Sigmoid colon (tissue), 7 donors: ENCODE measurements at places on chromosomes 3 and 15. TPM values are rescaled to one million over a fixed set of nuclear protein-coding genes. Genes with fewer than 3 reads are reported as not detected.

LRRC31 gene
- total RNA-seq: not detected

GRAMD1C gene
- 0.82 TPM for total RNA-seq

KLF15 gene
- total RNA-seq: 30.1 TPM

DLL4 gene
- 4.3 TPM for total RNA-seq

APOD gene
- total RNA-seq: 160 TPM

UQCC5 gene
- total RNA-seq: 0.54 TPM

ITPKA gene
- total RNA-seq: 1.4 TPM

P2RY13 gene
- total RNA-seq: 0.81 TPM

GRCh38 chr15:65081758-65082157 is 5.2 kb downstream of the KBTBD13 start:
- no peaks in the 10 kb centered on the region for H3K36me3 ChIP-seq
- H3K27ac ChIP-seq: peak overlapping the region; percentile 10
- no peaks in the 10 kb centered on the region for H3K27me3 ChIP-seq
- peaks cover 67% of the 10 kb centered on the region for H3K4me1 ChIP-seq
- no peak overlapping the region for H3K4me3 ChIP-seq

DNA sequence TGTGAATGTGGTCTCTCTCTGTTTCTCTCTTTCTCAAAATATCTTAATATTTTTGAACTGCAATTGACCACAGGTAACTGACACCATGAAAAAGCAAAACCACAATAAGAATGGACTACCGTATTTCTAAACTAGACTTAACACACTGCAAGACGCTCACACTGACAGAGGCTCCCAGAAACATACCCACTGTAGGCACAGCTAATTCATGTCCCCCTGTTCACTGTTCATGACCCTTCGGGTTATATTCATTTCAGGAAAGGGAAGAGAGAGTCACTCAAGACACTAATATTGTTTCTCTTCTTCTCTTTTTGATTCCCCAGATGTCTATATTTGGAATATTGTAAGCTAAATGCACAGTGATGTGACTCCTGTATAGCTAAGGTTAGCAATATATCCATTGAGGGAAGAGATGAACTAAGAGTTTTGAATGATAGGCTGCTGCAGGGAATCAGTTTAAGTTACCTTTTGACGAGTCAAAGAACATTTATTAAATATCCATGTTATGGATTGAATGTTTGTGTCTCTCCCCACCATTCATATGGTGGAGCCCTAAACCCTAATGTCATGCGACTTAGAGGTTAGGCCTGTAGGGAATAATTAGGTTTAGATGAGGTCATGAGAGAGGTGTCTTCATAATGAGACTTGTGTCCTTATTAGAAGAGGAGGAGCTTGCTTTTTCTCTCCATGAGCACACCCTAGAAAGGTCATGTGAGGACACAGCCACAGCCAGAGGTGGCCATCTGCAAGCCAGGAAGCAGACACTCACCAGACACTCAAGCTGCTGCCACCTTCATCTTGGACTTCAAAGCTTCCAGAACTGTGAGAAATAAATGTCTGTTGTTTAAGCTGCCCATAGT is 216.6 kb upstream of the GRM7 start:
- no peaks in the 10 kb centered on the region for H3K36me3 ChIP-seq
- no peaks in the 10 kb centered on the region for H3K27me3 ChIP-seq
- H3K4me3 ChIP-seq: no peak overlapping the region
- H3K27ac ChIP-seq: no peak overlapping the region
- no peaks in the 10 kb centered on the region for H3K4me1 ChIP-seq
- DNase-seq: no peak

DNA sequence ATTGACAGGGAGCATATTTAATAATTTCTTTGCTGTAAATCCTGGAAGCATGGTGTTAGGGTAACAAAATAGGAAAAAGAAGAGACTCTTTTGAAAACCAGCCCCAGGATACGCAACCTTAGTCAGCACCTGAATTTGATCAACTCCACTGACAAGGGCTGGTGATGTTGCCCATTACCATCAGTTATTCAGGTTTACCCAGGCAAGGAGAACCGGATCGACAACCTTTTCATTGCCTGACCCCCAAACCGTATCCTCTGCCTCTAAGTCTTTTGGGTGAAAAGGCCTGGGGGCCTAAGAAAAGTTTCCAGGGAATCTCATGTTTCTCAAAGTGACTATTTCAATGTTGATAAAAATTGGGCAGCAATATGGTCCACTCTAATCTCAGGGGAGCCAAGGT is 313.3 kb downstream of the KBTBD8 start:
- DNase-seq: no peak
- no peak overlapping the region for H3K4me3 ChIP-seq
- H3K36me3 ChIP-seq: no peaks in the 10 kb centered on the region
- H3K27ac ChIP-seq: no peak overlapping the region

GRCh38 chr3:37040231-37040630 is 46.9 kb downstream of the MLH1 start:
- no peaks in the 10 kb centered on the region for H3K27me3 ChIP-seq
- peaks cover 28% of the 10 kb centered on the region for H3K36me3 ChIP-seq
- DNase-seq: no peak
- H3K4me1 ChIP-seq: no peaks in the 10 kb centered on the region
- no peak overlapping the region for H3K4me3 ChIP-seq

GRCh38 chr15:75151214-75152128 is 50.2 kb upstream of the C15orf39 start:
- no peak overlapping the region for H3K4me3 ChIP-seq
- H3K4me1 ChIP-seq: no peaks in the 10 kb centered on the region
- DNase-seq: no peak
- H3K27me3 ChIP-seq: no peaks in the 10 kb centered on the region

DNA sequence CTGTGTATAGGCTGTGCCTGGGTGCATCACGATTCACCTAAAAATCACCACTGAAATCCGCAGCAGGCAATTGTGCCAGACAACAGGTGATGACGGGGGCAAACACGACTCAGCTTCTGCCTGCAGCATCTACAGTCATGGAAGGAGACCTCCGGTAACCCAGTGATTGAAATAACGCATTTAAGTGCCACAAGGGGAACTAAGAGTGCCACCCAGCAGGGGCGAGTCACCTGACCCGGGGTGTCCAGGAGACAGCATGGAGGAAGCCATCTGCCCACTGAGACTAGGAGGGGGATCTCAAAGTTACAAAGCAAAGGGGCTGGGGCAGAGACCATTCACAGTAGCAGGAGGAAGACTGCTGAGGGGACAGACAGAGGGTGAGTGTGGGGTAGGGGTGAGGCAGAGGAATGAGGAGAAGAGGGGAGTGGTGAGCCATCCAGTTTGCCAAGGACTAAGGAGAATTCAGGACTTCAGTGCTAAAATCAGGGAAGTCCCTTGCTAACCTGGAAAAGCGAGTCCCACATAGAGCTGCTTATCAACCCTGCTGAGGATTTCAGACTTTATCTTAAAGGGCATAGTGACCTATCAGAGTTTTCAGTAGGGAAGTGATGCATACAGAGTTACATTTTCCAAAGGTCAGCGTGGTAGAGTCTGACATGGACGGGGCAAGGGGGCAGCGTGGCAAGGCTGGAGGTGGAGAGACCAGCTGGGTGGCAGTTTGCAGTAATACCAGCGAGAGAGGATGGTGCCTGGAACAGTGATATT is 256.7 kb upstream of the HES1 start:
- H3K27ac ChIP-seq: no peak overlapping the region
- no peaks in the 10 kb centered on the region for H3K27me3 ChIP-seq
- peak; percentile 40 for DNase-seq

- H3K4me3 ChIP-seq: no peak overlapping the region
- H3K36me3 ChIP-seq: no peaks in the 10 kb centered on the region
- no peaks in the 10 kb centered on the region for H3K4me1 ChIP-seq
- H3K27ac ChIP-seq: no peak overlapping the region
Observed at GRCh38 chr15:90829942-90830440, 38.4 kb upstream of the FURIN start.

DNA sequence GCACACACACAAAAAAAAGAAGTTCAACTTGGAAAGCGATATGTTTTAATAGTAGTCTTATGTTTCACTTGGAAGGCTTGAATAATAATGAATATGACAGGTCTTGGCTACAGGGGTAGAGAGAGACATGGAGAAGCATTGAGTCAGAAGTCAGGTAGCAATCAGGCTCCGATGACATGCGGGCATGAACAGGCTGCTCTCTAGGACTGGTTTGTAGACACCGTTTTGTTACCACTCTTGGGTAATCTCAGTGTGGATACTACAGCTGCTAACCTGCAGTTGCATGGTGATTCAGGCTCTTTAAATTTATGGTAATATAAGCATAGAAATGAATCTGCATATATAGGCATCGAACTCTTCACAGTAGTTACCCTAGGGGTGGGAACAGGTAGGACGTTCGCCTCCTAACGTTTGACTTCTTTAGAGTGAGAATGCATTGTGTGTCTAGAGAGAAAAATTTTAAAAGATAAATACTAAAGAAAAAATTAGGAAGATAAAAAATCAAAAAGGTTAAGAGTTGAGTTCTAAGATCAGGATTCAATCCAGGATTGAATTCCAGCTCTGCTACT is 241.6 kb upstream of the KBTBD8 start:
- peaks cover 21% of the 10 kb centered on the region for H3K4me1 ChIP-seq
- no peaks in the 10 kb centered on the region for H3K27me3 ChIP-seq
- no peaks in the 10 kb centered on the region for H3K36me3 ChIP-seq
- H3K4me3 ChIP-seq: no peak overlapping the region
- DNase-seq: no peak
- no peak overlapping the region for H3K27ac ChIP-seq

GRCh38 chr3:10917176-10917575 is 75.4 kb upstream of the SLC6A1 start:
- H3K4me1 ChIP-seq: no peaks in the 10 kb centered on the region
- H3K27me3 ChIP-seq: no peaks in the 10 kb centered on the region
- H3K4me3 ChIP-seq: no peak overlapping the region
- no peak for DNase-seq
- no peak overlapping the region for H3K27ac ChIP-seq

DNA sequence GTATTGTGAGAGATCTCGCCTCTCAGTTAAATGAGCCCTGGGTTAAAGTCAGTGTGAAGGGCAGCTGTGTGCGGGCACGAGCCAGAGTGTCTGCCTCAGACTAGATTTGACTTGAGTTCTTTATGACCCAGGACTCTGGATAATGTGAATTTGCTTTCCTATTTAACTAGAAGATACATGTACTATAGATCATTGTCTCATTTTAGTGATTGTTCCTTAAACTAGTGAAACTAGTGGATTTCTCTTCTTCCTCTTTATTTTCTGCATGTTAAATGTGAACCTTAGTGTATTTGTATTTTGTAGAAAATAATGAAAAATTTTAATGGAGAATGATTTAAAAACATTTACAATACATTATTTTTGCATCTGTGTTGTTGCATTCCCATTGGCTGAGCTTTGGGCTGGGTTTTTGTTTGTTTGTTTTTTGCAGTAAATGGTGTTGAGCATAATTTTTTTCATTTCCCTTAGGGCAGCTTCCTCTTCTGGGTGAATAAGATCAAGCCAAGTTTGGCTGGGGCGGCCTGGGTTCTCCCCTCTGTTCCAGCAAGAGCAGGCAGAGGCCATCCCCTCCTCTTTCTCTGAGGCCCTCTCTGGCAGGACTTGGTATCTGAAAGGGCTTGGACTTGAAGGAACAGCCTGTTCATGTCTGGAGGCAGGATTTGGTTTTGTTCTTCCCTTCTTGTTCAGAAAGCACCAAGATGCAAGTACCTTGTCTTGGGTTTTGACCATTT is 15.0 kb downstream of the GCSAM start:
- no peak for DNase-seq
- H3K4me3 ChIP-seq: no peak overlapping the region
- H3K4me1 ChIP-seq: no peaks in the 10 kb centered on the region

GRCh38 chr3:175029828-175030227 is 170.7 kb downstream of the NAALADL2 start:
- no peaks in the 10 kb centered on the region for H3K27me3 ChIP-seq
- no peak overlapping the region for H3K4me3 ChIP-seq
- no peak for DNase-seq
- H3K4me1 ChIP-seq: no peaks in the 10 kb centered on the region

DNA sequence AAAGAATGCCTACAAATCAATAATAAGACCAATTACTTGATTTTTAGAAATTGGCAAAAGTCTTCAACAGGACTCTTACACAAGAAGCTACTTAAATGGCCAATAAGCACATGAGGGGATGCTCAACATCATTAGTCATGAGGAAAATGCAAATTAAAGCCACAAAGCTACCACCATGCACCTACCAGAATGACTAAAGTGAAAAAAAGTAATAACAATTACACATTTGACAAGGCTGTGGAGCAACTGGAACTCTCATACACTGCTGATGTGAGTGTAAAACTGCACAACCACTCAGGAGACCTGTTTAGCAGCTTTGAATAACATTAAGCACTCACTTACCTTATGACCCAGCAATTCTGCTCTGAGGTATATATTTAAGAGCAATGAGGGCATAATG is 68.4 kb downstream of the PPCDC start:
- no peak for DNase-seq
- no peaks in the 10 kb centered on the region for H3K36me3 ChIP-seq
- H3K27me3 ChIP-seq: no peaks in the 10 kb centered on the region
- no peaks in the 10 kb centered on the region for H3K4me1 ChIP-seq
- no peak overlapping the region for H3K4me3 ChIP-seq
- no peak overlapping the region for H3K27ac ChIP-seq

DNA sequence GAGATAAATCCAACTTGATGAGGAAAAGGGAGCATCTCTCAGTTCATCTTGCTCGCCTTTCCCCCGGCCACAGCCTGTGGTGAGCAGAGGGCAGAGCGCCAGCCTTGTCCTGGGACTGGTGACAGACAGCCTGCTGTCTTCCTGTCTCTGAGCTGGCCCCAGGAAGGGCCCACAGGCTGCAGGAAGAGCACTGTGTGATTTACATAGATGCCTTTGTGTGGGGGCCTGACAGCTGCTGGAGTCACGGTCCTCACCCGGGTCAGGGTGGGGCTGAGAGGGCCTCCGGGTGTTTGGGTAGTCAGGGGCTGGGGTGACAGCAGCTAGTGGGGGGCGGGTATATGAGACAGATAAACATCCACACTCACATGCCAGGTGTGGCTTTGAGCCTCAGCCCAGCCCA is 29.3 kb downstream of the PLA2G4D start:
- no peaks in the 10 kb centered on the region for H3K36me3 ChIP-seq
- no peaks in the 10 kb centered on the region for H3K4me1 ChIP-seq
- H3K27me3 ChIP-seq: peaks cover 7% of the 10 kb centered on the region
- no peak for DNase-seq
- no peak overlapping the region for H3K4me3 ChIP-seq

DNA sequence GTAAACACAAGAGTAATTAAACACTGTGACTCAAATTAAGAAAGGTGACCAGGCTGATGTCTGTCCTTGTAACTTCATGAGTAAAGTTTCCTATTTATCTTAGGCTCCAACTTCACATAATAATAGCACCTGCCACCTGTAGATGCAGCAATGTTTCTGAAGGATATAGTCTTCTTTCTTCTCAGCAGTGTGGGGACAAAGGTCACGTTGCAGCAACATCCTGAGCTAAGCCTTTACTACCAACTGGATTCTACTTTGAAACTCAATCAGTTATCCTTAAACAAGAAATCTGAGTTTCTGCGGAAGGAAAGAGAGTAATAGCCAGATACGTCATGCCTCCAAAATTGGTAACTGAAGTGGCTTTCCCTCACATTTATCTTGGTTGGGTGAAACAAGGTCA is 253.1 kb downstream of the RBMS3 start:
- no peak overlapping the region for H3K27ac ChIP-seq
- peaks cover 26% of the 10 kb centered on the region for H3K4me1 ChIP-seq
- H3K36me3 ChIP-seq: no peaks in the 10 kb centered on the region
- DNase-seq: no peak
- H3K27me3 ChIP-seq: no peaks in the 10 kb centered on the region

- H3K27me3 ChIP-seq: no peaks in the 10 kb centered on the region
- DNase-seq: no peak
- no peak overlapping the region for H3K27ac ChIP-seq
- no peaks in the 10 kb centered on the region for H3K36me3 ChIP-seq
- H3K4me1 ChIP-seq: peaks cover 13% of the 10 kb centered on the region
Observed at GRCh38 chr3:138119423-138119766, 4.0 kb upstream of the DZIP1L start.

- no peaks in the 10 kb centered on the region for H3K36me3 ChIP-seq
- DNase-seq: no peak
- no peaks in the 10 kb centered on the region for H3K27me3 ChIP-seq
- H3K4me1 ChIP-seq: no peaks in the 10 kb centered on the region
- no peak overlapping the region for H3K27ac ChIP-seq
Observed at GRCh38 chr3:135752851-135753250, 212.7 kb upstream of the PPP2R3A start.
